ENCODE measurements at places on chromosomes 1 and 21.

GRCh38 chr1:64171246-64171645, 32.2 kb upstream of the UBE2U start:
- DNase-seq, result no peak

- DNase-seq, result no peak
Measured at GRCh38 chr21:32548978-32549377, 36.3 kb downstream of the TCP10L start.

- DNase-seq, result no peak
Measured at GRCh38 chr1:203765029-203765837, at the start of gene LAX1. TSS of gene LAX1 (plus strand) at chr1:203765183. CDS start at chr1:203765566, 383 bp downstream.

DNA sequence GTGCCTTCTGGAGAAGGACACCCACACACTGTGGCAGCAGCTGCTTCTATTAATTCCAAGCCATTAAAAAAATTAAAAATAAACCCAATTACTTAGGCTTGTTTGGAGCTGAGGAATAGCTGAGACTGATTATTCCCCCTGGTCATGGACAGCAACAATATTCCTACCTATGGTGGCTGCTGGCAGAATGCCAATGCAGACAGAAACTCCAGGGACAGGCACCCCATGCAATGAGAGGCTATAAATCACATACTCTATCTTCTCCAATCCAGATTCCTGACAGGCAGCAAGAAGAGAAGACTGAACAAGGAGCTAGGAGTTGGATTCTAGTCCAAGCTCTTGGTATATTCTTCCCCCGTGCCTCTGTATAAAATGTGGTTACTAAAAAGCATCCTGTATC, 275.4 kb upstream of the BEND5 start:
- peak; percentile 82 for DNase-seq

- DNase-seq, result peak; percentile 79
Measured at GRCh38 chr21:42063571-42064521, 7.3 kb upstream of the UMODL1 start.

- DNase-seq, result no peak
Measured at GRCh38 chr21:15141261-15141970, 76.6 kb upstream of the NRIP1 start.

GRCh38 chr1:114746450-114747121, 11.2 kb downstream of the CSDE1 start:
- no peak for DNase-seq

DNA sequence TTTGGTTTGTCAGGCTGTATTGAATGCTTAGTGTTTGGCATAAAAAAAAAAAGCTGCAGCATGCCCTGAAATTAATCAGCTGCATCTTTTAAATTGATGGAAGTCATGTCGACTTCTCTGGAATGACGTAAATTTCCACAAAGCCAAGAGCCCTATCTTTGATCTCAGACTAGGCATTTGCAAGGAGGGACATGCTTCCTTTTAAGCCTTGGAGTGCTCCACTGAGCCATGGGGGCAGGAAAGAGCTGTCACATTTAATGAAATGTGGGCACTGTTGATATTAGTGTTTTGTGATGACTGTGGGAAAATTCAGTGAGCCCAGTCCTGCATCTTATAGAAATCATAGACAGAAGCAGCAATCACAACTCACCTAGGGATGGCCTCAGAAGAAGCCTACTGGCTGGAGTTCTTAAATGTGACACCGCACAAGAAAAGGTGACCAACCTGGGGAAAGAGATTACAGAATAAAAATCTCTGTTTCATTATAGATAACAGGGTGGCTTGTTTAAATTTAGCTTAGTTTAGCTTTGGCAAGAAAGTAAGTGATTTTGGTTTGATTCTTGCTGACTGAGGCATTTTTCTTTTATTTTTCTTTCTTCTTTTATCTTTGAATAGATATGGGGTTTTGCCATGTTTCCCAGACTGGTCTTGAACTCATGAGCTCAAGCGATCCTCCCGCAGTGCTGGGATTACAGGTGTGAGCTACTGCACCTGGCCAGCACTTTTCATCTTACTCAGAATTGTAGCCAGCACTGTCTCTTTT, 188.2 kb downstream of the HHAT start:
- DNase-seq, result no peak

- DNase-seq, result no peak
Measured at GRCh38 chr21:28794371-28794851, 198.3 kb downstream of the LTN1 start.

- no peak for DNase-seq
Measured at GRCh38 chr1:179082999-179083335, 1.1 kb downstream of the TOR3A start.

- DNase-seq, result no peak
Measured at GRCh38 chr1:30172299-30172694, 551.1 kb downstream of the MATN1 start.

GRCh38 chr1:113444857-113445256, 54.5 kb downstream of the MAGI3 start:
- no peak for DNase-seq

- peak; percentile 41 for DNase-seq
Measured at GRCh38 chr21:16587141-16587581, 857.4 kb downstream of the USP25 start.

DNA sequence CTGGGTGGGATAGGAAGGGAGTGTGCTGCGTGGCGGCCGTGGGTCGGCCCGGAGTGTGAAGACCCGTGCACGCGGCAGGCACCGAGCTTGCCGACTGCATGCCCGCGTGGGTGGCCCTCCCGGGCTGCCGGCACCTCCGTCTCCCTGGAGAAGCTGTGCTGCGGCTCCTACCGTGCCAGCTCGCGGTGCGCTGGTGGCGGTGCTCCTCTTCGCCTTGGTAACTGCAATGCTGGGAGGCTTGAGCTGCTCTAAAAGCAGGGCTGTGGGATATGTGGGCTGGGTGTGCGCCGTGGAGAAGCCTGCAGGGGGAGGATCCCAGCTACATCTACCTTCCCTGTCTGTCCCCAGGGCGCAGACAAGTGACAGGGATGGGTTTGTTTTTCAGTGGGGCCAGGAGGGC, 2.4 kb downstream of the GABRD start:
- no peak for DNase-seq

DNA sequence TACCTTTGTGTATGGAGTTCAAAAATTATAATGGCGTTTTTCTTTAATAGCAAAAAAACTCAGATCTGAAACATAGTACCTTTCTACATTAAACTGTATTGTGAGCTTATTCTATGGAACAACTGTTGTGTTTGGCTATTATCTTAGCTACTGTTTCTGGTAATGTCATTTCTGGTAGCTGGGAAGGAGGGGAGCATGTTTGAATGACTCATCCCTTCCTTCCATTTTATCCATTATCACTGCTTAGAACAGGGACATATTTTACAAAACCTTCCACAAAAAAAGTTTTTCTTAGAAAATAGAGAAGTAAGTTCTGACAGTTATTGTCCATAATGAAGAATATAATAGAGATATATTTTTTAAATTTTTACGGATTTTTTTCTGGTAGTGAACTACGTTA, 128.3 kb downstream of the NRDC start:
- no peak for DNase-seq

- DNase-seq, result no peak
Measured at GRCh38 chr1:184469396-184469795, 82.6 kb downstream of the C1orf21 start.

DNA sequence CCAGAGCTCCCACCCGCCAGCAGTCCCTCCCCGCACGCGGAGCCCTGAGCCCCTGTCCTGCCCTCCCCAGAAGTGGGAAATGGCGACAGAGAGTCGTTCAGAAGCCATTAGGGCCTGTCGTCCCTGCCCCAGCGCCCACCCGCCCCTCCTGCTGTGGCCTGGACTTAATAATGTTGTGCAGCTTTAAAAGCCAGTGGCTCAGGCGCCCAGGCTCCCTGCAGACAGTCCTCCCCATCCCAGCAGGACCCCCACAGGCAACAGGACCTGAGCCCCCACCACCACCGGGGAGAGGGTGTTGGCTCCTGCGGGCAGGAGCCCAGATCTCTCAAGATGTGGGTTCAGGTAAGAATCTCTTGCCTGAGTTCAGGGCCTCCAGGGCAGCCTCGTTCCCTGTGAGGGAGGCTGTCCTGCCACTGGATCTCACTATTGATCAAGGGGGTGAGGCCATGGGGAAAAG, 125.3 kb upstream of the RUNX3 start:
- no peak for DNase-seq

DNA sequence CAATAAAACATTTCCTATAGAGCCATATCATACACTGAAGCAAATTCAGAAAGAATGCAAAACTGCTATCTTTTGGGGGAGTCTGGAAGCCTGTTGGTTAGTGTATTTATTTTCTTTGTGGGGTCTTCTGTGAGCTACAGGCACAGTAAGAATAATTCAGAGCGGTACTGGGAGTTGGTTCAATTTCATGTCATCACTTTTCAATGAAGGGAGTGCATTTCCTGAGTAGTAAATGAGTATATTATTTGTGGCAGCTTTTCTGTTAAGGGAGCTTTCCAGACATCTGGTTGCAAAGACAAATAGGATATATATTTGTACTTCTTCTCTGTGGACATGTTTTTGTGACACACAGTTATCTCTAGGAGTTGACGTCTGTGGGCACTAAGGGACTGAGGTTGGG, 130.6 kb downstream of the HUNK start:
- no peak for DNase-seq

GRCh38 chr21:29146726-29147125, 16.3 kb downstream of the MAP3K7CL start:
- DNase-seq, result no peak

- DNase-seq, result no peak
Measured at GRCh38 chr1:17587693-17588047, 48.2 kb downstream of the ARHGEF10L start.

- no peak for DNase-seq
Measured at GRCh38 chr1:245990315-245991022, 516.6 kb downstream of the SMYD3 start.

DNA sequence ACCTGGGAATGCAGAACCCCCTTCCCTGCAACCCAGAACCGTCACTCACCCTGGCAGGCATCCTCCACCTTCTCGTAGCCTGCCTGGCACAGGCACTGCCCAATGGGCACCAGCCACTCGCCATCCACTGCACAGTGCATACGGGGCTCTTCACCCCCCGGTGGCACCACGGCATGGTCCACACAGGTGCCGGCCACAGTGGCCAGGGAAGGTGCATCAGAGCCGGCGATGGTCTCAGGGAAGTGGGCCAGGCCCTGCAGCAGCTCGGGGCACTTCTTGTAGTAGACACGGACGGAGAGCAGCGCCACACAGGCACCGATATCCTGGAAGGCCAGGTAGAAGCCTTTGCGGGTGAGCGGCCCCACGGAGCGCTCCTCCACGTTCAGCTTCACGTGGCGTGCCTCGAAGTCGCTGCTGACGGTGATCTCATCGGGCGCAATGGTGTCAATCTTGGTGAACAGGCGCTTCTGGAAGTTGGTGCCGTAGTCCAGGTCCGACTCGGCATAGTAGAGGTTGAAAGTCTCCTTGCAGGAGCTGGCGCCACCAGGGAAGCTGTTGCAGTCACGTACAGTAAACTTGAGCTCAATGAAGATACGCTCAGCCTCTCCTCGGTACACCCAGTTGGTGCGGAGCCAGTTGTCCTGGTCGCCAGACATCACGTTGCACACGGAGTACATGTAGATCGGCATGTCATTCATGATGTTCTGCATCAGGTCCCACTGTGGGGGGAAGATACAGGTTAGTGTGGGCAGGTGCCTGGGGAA, 7.4 kb downstream of the EPHA2 start:
- DNase-seq, result no peak

GRCh38 chr1:214440219-214440965, 111.0 kb downstream of the PTPN14 start:
- DNase-seq, result no peak

DNA sequence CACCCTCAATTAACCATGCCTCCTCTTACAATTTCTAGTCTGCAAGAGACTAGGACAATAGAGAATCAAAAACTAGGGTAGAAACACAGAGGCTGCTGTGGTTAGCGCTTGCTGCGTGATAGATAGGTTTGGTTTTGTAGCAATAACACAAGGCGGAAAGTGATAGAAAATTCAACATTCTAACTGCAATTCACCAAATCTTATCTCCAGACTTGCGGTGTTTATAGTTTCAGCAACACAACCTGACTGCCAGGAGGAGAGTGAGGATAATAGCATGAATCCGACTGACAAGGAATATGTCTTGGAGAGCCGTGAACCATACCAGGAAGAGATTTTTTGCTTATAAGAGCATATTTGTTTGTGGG, 30.7 kb upstream of the IFNAR2 start:
- DNase-seq, result no peak

DNA sequence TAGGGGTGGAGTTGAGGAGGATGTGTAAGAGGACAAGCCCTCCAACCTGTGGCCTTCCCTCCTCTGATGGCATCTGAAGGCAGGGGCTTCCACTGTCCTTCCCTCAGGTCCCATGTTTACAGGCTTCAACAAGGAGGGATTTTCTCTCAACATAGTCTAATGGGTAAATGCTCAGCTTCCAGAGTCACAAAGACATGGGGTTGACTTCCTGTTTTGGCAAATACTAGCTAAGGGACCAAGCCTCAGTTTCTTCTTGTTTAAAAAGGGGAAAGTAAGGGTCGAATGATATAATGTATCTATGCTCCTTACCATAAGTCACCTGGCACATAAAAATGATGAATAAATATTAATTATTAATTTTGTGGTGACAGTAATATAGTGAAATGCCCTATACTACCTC, 3.1 kb downstream of the SV2A start:
- no peak for DNase-seq

DNA sequence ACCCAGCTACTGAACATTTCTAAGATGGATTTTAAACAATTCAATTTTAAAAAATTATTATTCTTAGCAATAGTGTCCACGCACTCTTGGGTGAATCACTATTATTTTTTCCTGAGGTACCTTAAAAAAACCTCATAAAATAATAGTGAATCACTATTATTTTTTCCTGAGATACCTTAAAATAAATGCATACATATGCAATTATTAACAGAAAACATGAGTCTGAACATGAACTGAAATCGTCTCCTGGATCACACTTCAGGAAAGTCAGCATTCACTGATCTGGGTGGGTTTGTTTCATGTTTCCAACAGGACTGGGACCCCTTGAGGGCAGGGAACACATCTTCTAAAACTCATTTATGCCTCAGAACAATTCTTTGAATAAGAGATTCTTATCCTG, 63.1 kb upstream of the IFNLR1 start:
- DNase-seq, result no peak

- no peak for DNase-seq
Measured at GRCh38 chr1:112923959-112924349, 32.0 kb downstream of the SLC16A1 start.

DNA sequence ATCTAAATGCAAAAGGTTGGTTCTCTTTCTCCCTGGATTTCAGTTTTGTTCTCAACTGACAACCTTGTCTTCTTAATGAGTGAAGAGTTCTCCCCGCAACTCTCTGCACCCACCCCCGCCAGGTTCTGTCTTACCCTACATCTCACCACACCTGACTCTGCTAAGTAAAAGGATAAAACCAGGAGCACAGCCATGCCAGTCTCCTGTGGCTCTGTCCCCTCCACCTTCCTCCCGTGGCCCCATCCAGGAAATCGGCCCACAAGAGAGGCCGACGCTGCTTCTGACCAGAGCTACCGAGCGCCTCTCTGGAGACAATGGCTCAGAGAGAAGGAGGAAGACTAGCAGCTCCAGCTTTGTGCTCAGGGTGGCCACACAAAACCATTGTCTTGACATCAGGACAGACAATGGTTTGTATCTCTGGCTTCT, 72.2 kb downstream of the PLEKHA6 start:
- DNase-seq, result no peak
